Bone marrow (tissue), 2 donors: ENCODE measurements at places on chromosomes 13 and 19.

DNA sequence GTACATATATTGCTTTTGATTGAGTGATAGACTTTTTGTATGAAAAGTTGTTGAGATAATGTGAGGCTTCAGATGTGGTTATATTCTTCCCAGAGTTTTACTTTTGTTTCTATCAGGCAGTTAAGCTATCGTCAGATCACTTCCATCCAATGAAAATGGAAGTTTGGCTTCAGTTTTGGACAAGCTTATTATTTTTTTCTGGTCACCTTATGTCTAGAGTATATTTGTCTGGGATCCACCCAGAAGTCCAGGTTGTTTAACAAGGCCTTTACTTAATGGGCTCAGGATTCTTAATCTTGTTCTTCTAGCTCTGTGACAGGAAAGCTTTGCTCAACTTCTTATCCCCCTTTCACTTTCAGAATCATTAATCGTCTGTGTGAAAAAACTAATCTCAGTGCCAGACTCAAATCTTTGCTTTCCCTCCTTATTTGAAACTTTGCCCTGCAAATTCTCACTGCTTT, 150.9 kb downstream of the PDS5B start:
- no peak for DNase-seq

GRCh38 chr19:28471731-28472510, 741.0 kb downstream of the UQCRFS1 start:
- no peak for DNase-seq

GRCh38 chr13:94984958-94985357, 272.6 kb upstream of the SOX21 start:
- no peak for DNase-seq

DNA sequence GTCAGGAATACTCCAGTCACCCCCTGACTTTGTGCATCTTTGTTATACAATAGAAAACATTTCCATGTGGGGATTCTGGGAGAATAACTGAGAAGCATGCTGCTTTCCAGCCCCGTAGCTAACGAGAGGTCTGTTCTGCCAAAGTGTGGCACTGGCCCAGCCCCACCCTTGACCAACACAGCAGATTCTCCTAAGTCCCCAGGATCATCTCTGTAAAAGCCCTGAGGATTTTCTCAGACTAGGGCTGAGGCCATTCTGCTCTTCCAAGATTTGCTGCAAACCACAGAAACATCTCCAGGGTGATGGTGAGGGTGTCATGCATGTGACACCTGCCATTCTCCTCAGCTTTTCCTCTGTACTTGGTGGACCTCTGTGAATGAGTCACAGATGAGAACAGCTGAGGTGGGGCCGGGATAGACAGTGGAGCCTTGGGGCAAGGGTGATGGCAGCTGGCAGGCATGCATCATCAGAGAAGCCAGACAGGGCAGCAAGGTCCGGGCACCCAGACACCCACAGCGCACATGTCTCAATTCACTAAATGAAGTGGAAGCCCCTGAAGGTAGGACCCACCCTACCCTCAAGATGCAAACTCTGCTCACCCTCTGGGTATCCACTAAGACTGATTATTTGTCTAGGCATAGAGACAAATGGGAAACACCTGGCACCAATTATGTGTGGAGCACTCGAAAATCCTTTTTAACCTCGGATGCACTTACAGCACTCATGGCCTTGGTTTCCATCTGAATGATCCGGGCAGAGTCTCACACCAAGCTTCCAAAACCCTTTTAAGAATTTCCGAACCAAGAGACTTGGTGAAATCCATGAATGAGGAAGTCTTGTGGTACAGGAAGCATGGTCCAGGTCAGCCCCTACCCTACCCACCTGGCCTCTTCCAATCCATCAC, 20.1 kb upstream of the DOCK9 start:
- no peak for DNase-seq

GRCh38 chr19:58037927-58038687, 4.3 kb downstream of the ZSCAN1 start:
- DNase-seq, result no peak

GRCh38 chr19:5308451-5309437, 31.9 kb downstream of the PTPRS start:
- DNase-seq, result no peak

- DNase-seq, result peak; percentile 37
Measured at GRCh38 chr13:71864986-71865873, 1.8 kb downstream of the DACH1 start.

- no peak for DNase-seq
Measured at GRCh38 chr13:105937451-105937850, 598.0 kb downstream of the EFNB2 start.

- DNase-seq, result no peak
Measured at GRCh38 chr13:73972545-73972944, 161.7 kb downstream of the KLF12 start.

GRCh38 chr19:48746738-48747575, at the start of gene IZUMO1:
Gene IZUMO1 (minus strand): TSS chr19:48746909. CDS start chr19:48745859, 1,050 bp downstream.
- no peak for DNase-seq

GRCh38 chr19:14091813-14092462, 1.4 kb upstream of the SAMD1 start:
- no peak for DNase-seq

- DNase-seq, result peak; percentile 50
Measured at GRCh38 chr19:51514866-51515481, 13.4 kb upstream of the SIGLEC12 start.

DNA sequence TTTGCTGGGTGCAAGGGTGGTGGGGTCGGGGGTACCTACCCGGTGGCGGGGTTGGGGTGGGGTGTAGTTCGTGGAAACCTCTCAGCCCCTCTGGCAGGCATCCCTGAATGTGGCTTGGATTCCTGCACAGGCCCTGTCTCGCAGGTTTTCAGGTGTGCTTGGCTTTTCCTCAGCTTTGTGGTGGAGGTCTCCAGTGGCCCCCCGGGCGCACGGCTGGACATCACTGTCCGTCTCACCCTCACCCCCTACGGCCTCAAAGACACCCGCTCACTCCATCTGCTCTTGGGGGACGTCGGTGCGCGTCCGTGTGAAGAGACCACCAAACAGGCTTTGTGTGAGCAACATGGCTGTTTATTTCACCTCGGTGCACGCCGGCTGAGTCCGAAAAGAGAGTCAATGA, 44.3 kb downstream of the ZNF146 start:
- no peak for DNase-seq

- no peak for DNase-seq
Measured at GRCh38 chr19:20066861-20067260, 10.9 kb upstream of the ZNF90 start.

DNA sequence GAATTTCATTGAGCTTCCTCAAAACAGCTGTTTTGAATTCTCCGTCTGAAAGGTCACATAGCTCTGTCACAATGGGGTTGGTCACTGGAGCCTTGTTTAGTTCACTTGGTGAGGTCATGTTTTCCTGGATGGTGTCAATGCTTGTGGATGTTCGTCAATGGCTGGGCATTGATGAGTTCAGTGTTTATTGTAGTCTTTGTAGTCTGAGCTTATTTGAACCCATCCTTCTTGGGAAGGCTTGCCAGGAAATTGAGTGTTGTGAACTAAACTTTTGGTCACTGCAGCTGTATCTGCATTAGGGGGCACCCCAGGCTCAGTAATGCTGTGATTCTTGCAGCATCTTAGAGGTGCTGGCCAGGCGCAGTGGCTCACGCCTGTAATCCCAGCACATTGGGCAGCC, 22.0 kb downstream of the BLOC1S3 start:
- DNase-seq, result no peak

DNA sequence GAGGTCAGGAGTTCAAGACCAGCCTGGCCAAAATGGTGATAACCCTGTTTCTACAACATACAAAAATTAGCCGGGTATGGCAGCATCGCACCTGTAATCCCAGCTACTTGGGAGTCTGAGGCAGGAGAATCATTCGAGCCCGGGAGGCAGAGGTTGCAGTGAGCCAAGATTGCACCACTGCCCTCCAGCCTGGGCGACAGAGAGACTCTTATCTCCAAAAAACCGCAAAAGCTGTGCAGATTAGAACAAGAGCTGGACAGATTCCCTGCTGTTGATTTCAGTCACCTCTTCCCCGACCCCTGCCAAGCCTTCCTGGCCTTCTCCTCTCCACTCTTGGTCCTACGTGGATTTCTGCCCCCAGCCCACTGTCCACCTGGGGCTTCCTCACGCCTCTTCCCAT, 8.3 kb downstream of the CAMSAP3 start:
- DNase-seq, result no peak

GRCh38 chr19:50835785-50836542, 2.6 kb upstream of the KLK15 start:
- DNase-seq, result no peak
